ENCODE measurements at places on chromosomes 16 and 17. TPM values are rescaled to one million over a fixed set of nuclear protein-coding genes. Genes with fewer than 3 reads are reported as not detected.

- H3K4me1 ChIP-seq = no peaks in the 10 kb centered on the region
- H3K4me3 ChIP-seq = no peak overlapping the region
These were observed 85.3 kb downstream of the RAB11FIP4 start for GRCh38 chr17:31476525-31477416.

CD300C gene
- 0.76 TPM for total RNA-seq

VTN gene
- not detected for total RNA-seq

- no peaks in the 10 kb centered on the region for H3K36me3 ChIP-seq
- no peaks in the 10 kb centered on the region for H3K27me3 ChIP-seq
- DNase-seq = no peak
- H3K4me3 ChIP-seq = no peak overlapping the region
- H3K27ac ChIP-seq = no peak overlapping the region
These were observed 68.1 kb upstream of the GRIN2A start for GRCh38 chr16:10250137-10250828.
